ENCODE measurements at places on chromosomes 7 and 10.
A peak's percentile ranks its signal among the peaks of the same experiment; 100 is the strongest.

DNA sequence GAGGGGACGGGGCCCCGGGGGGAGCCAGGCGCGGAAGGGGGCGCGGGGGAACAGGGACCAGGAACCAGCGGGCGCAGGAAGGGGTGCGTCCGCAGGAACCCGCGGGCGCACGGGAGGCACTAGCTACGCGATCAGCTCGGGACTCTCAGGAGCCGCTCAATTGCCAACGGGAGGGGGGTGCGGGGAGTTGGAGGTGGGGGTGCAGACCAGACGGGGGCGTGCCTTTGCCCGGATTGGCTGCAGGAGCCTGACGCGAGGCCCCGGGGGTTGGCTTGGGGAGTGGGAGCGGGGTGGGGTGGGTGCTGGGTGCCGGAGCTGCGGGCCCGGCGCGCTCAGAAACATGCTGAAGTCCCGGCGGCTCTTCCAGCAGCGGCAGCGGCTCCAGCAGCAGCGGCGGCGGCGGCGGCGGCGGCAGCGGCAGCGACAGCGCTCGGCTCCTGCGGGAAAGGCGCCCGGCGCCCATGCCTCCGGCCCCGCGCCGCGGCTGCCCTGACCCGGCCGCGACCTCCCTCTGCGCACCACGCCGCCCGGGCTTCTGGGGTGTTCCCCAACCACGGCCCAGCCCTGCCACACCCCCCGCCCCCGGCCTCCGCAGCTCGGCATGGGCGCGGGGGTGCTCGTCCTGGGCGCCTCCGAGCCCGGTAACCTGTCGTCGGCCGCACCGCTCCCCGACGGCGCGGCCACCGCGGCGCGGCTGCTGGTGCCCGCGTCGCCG lies at the start of gene ADRB1:
ADRB1 (plus strand) TSS at position 335 of the 715 bp plus-strand sequence; CDS start at position 602, 267 bp downstream.
- no peak for DNase-seq

DNA sequence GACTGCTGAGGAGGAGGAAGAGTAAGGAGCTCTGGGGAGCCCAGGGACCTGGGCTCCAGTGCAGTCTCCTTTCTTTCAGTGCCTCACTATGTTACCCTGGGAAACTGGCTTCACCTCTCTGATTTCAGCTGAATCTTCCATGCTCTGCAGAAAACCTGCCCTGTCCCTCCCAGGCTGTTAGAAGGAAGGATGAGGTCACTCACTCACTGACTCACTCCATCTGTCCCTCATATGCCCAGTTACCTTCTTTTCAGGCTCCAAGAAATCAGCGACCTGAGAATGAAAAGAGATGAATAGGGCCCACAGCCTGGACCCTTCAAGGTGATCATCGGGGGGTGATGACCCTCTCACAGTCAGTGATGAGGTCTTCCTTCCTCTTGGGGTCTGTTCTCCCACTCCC lies 481 bp downstream of the SFTPA2 start:
- DNase-seq: no peak

GRCh38 chr7:12570168-12570533 lies 369 bp upstream of the SCIN start:
- no peak for DNase-seq

- DNase-seq: no peak
Observed at GRCh38 chr10:84531396-84531795, 203.0 kb downstream of the CCSER2 start.

GRCh38 chr7:30146127-30146612 lies 11.4 kb downstream of the MTURN start:
- no peak for DNase-seq

GRCh38 chr7:1995426-1995825 lies 237.3 kb downstream of the MAD1L1 start:
- DNase-seq: no peak

GRCh38 chr10:119393845-119394244 lies 148.7 kb downstream of the RGS10 start:
- DNase-seq: no peak

DNA sequence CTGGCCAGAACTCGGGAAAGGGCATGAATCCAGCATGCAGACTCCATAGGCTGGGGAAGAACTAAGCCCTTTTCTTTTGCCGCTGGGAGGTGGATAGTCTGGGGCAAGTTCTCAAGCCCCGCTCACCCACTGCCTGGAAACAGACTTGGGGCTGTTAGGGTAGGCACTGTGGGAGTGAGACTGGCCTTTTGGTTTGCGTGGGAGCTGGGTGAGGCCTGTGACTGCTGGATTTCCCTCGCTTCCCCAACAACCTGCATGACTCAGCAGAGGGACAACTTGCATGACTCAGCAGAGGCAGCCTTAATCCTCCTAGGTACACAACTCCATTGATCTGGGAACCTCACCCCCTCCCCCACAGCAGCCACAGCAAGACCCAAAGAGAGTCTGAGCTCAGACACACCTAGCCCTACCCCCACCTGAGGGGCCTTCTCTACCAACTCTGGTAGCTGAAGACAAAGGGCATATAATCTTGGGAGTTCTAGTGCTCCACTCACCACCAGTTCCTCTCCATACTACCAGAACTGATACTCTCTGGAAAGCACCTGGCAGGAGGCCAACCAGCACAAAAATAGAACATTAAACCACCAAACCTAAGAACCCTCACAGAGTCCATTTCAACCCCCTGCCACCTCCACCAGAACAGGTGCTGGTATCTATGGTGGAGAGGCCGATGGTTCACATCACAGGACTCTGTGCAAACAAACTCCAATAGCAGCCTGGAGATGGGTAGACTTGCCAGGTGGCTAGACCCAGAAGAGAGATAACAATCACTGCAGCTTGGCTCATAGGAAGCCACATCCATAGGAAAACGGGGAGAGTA lies 81.4 kb upstream of the LAMB4 start:
- DNase-seq: no peak

DNA sequence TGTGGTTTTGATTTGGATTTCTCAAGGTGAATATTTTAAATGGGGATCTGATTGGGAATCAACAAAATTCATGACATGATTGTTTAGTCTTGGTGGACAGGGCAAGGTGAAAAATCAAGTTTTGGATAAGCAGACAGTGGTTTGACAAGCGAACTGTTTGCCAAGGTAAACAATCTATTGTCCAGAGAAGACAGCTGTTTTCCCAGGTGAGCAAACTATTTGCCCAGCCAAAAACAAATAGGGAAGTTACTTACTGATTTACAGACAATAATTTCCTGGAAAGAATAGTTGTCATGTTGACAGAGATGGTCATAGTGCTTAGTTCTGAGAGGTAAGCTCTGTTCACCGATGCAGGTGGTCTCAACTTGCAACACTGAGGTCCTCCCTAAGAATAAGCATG lies 94.0 kb upstream of the STEAP1B start:
- DNase-seq: no peak

- no peak for DNase-seq
Observed at GRCh38 chr10:11673346-11674280, 62.2 kb upstream of the USP6NL start.

DNA sequence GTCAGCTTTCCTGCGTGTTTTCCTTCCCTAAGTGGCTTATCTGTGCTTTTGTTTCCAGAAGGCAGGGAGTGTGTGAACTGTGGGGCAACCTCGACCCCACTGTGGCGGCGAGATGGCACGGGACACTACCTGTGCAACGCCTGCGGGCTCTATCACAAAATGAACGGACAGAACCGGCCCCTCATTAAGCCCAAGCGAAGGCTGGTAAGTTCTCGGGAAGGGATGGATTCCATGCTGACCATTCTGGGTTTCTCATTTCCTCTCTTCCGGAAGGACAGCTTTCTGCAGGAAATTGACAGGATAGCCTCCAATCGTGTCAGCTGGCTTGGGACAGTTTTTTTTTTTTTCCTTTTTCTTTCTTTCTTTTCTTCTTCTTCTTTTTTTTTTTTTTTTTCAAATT lies 9.4 kb downstream of the GATA3 start:
- no peak for DNase-seq

- DNase-seq: no peak
Observed at GRCh38 chr10:121352231-121352855, 245.9 kb downstream of the FGFR2 start.

DNA sequence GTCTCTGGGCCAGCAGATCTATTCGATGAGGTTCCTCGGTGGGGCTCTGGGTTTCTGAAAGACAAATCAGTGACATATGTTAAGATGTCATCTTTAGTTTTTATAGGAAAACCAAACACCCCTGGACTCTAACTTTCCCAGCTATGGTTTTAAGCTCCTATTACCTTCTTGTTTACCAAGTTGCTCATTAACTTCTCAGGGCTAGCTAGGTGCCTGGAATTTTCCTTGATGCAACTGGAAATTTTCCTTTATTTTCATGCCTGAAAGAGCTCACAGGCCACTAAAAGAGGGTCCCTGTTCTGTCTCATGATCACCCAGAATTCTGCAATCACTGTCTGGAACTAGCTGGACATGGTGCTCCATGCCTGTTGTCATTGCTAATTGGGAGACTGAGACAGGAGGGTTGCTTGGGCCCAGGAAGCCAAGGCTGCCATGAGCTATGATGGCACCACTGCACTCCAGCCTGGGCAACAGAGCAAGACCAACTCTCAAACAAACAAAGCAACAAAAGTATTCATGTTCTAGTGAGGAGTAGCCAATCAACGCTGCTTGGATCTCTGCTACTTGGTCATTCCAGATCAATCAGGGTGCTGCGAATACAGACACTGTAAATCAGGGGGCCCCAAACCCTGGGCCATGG lies 1173.5 kb upstream of the AUTS2 start:
- no peak for DNase-seq

- no peak for DNase-seq
Observed at GRCh38 chr7:116629051-116629463, 42.9 kb upstream of the MET start.

GRCh38 chr7:1122832-1123501 lies 35.1 kb downstream of the GPER1 start:
- DNase-seq: no peak

- no peak for DNase-seq
Observed at GRCh38 chr7:70881167-70881847, 250.6 kb upstream of the GALNT17 start.

- no peak for DNase-seq
Observed at GRCh38 chr7:64946772-64947171, 43.7 kb downstream of the ZNF273 start.

GRCh38 chr7:157903710-157904109 lies 566.9 kb downstream of the DNAJB6 start:
- DNase-seq: peak; percentile 83

DNA sequence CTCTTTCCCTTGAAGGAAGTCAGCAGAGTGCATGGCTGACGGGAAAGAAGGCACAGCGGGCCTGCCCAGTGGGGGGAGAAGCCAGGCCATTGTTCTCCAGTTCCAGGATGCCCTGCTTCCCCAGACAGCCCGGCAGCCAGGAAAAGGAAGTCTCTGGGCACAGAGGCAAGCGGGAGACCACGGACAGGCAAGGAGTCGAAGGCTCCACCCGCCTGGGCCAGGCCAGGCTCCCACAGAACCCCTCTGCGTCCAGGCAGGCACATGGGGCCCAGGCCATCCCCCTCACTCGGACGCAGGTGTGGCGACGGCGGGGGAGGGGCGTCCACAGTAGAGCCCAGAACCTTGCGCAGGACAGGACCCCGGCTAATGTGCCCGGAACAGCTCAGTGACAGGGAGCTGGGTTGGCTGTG lies 8.7 kb downstream of the GPR146 start:
- DNase-seq: no peak

- DNase-seq: no peak
Observed at GRCh38 chr7:71612911-71613310, 481.0 kb downstream of the GALNT17 start.

GRCh38 chr7:44134943-44135628 lies 6.0 kb downstream of the MYL7 start:
- no peak for DNase-seq

DNA sequence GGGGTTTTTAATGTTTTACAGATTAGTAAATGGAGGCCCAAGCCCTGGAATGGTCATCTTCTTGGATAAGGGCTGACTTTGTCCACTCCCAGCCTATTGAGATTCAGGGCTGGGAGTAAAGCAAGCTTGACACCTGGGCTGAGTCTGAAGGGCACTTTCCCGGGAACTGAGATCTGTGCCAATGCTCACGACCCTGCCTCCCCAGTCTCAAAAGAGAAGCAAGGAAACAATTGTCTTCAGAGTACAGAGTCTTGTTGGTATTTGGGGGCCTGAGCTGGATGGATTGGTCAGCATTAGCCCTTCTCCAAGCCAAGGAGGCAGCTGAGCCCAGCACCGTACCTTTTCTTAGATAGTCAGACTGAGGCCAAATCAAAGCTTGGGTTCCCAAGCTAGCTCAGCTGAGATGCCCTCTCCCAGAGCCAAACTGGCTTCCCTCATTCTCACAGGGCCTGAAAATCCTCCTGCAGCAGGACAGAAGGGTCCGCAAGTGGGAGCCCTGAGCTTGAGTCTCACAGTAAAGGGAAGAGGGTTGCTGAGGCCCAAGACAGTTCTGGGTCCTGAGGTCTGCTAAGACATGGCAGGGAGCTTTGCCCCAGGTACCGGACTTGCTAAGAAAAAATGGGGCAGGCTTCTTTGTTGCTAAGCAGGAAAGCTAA lies 3.7 kb downstream of the DDIT4 start:
- DNase-seq: no peak

DNA sequence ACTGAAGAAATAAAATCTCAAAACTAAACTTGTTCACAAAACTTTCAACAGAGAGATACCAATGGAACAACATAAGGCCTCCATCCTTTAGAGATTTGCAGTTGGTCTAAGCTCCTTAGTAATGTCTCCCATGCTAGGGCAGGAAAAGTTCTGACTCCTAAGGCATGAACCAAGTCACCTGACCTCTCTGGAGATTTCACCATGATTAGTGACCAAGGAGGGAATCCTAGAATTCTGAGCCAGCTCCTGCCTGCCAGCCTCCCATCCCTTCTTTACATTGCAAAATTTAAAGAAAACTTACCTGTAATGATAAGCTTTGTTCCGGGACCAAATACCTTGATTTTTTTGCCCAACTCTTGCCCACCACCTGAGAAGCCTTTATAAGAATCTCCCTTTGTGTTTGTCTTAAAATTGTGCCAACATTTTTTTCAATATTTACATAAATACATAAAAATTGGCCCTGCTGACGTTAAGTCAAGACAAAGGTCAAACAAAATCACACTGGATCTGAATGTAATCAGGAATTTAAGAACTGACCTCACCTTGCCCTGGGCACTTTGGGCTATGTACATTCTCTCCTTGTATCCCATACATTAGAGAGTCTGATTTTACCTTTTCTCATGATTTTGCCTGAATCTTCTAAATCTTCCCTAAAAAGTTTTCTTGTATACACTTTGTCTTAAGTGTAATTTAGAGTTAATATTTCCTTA lies at the start of gene TARP:
TARP (minus strand) TSS at position 351 of the 710 bp plus-strand sequence.
- no peak for DNase-seq

- no peak for DNase-seq
Observed at GRCh38 chr10:80455461-80456349, 1.6 kb downstream of the TSPAN14 start.

DNA sequence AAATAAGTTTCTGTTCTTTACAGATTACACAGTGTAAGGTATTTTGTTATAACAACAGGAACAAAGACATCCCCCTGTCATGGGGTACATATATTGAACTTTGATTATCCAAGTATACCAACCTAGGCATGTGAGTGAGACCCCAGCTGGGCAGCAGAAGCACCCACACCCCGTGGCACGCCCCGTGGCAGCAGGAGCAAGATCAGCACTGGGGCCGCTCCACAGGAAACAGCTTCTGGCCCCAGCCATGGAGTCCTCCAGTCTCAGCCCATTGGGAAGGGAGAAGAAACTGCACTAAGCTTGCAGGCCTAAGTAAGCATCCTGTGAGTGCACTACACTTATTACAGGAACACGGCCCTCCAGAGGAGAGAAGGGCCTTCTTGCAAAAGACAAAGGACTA lies 24.2 kb upstream of the TMEM72 start:
- no peak for DNase-seq

All from mesenteric fat pad (tissue), 1 donor.